ENCODE measurements at places on chromosomes 2 and 18.

DNA sequence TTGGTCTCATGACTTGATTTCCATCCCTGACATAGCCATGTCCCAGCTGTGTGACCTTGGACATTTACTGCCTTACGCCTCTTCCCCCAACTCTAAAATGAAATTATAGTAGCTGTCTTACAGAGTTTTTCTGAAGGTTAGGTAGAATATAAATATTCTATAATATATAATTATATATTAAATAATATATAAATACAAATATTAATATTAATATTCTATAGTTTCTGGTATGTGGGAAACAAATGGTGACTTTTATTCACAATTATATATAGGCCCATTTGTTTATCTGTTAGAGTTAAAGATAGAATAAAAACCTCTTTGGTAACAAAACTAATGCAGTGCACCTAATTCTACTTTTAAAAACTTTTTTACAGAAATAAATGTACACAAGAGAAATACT, 1.7 kb downstream of the RBBP8 start:
- no peak for DNase-seq

DNA sequence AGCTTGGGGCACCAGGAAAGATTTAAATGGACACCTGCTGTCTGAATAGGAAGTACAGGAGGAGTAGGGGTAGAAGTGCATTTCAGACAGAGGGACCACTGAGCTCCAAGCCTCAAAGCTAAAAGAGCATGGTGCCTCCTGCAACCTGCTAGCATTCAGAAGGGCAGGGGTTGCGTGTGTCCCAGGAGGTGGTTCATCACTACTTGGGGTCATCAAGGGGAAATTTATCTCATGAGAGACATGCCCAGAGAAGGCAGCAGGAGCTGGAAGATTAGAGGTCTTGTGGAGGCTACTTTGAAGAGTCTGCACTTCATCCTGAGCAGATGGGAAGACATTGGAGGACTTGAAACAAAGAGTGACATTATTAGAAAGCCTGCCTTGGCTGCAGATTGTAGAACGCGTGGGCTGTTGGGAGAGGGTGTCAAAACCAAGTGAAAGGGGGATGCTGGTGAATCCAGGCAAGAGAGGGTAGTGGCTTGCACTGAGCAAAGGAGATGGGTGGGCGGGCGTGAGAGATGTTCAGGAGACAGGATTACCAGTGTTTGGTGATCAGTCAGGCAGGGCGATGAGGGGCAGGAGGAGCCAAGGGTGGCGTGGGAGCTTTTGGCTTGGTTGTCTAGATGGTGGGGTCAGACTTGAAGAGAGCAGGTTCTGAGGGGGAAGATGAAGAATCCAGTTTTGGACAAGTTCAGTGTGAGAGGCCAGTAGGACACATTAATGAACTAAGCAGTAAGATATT, 154.0 kb downstream of the DYSF start:
- DNase-seq: no peak

- DNase-seq: peak; percentile 83
Measured at GRCh38 chr2:131104487-131105155, 515 bp upstream of the PLEKHB2 start.

GRCh38 chr2:215442401-215442787, 6.5 kb upstream of the FN1 start:
- DNase-seq: no peak

GRCh38 chr2:69212238-69213028, 174.6 kb downstream of the GFPT1 start:
- no peak for DNase-seq
